Inflammatory macrophage (primary cell): ENCODE measurements at places on chromosomes 4 and X.

DNA sequence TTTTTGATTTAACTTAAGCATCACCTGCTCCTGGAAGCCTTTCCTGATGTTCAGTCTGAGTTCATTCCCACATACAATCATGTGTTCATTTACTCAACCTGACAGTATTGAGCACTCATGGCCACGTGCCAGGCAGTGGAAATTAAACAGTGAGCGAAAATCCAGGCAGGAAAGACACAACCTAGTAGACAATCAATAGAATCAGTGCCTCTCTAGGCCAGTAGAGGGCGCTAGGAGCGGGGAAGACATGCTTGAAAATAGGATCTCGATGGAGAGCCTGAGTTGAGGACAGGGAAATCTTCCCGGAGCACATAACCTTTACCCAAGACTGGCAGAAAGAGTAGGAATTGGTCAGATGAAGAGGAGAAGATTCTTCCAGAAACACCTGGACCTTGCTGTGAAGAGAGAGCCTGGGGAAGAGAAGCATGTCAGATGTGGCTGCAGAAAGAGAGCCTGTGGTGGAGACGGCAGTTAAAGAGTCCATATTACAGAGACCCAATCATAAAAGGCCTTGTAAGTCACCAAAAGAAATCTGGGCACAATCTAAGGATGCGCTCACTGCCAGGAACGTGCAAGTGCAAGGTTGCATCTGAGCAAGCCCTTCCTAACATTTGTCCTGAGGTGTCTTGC, 103.5 kb downstream of the LDB2 start:
- DNase-seq, result peak; percentile 24

DNA sequence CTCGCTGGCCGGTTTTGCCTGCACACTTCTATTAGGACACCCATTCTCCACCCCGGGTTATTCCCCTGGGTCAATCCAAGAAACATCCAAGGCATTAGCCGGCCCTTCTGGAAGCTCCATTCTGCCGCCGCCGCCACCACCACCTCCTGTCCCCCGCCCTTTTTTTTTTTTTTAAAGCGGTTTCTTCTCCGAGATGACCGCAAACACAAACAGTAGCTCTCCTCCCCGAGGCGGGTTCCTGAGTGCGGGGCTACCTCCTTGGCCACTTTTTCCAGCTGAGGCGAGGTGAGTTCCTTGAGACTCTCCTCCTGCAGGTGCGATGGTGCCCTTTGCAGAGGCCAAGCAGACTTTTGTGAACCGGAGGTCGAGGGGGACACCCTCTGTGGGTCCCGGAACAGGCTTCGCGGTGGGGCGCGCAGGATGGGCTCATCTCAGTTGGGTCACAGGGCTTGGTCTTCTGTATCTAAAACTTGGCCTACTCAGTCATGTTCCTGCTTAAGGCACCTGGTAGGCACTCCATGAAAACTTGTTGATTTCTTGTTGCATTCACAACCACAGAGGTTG, 930 bp downstream of the NWD2 start:
- no peak for DNase-seq

DNA sequence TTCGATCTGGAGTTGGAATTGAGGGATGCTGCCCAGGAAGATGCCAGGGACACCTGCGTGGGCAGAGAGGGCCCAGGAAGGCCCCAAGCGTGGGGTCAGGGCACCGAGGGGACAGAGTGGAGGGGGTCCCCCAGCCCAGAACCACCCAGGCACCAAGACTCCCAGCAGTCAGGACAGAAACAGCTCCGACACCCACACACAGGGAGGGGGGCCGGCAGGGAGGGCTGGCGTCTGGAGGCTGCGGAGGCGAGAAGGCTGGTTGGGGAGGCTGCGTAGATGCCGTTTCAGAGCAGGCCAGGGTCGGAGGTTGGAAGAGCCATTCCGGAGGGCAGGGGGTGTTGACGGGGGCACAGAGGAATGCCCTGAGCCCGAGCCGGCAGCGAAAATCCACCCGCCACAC, 23.6 kb downstream of the ATP5ME start:
- no peak for DNase-seq

DNA sequence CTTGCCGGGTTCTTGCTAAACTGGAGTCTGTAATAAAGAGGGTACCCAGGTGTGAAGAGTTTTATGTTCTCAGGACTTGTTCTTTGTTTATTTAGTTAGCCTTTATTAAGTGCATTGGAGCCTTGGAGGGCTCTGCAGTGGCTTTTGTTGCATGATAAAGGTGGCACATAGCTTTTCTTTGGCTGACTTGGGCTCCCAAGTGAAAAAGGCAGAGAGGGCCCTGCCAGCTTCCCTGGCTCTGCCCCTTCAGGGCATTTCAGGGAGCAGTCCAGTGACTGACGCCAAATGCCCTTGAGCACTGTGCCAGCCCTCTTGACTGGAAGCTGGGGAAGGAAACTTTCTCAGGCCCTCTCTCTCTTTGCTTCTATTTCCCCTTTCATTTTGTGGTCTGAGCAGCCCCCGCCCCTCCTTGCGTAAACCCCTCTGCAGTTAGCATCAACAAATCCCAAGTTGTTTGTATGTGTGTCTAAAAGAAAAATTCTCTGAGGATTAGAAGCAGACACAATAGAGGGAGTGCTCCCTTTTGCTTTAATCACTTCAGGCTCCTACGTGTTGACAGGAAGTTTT, 152.2 kb downstream of the NHS start:
- peak; percentile 63 for DNase-seq

DNA sequence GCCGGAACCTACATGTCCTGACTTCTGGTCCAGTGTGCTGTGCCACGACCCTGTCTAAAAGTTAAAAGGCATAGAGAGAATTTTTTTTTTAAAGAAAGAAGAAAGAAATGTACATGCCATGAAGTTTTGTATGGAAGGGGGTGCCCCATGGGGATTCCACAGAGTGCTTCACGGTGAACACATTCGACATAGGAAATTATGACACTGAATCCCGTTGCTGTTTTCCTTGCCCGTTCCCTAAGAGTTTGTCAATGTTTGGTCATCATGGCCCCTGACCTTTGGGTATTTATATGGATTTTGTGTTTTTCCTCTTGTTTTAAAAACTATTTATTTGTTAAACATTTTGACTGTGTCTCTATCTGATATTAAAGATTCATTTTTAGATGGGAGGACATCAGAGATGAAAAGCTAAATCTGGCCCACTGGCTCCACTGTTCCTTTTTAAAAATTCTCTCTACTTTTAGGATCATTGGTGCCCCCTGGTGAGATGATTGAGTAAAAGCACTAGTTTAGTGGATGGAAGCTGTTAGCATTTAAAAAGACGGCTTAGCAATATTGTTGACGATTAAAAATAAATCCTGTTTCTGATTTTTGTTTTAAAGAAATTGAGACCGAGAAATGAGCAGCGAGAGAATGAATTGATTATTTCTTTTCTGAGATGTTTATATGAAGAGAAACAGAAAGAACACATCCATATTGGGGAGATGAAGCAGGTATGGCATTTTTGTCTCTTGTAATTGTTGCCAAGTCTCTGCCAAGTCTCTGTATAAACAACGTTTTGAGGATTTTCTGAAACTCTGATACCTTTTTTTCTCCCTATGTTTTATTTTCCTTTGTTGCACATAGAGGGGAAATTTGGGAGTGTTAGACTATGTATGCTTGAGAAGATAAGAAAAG, 75.0 kb downstream of the PTTG2 start:
- peak; percentile 70 for DNase-seq

- DNase-seq, result no peak
Measured at GRCh38 chr4:177862541-177863176, 420.4 kb upstream of the AGA start.

DNA sequence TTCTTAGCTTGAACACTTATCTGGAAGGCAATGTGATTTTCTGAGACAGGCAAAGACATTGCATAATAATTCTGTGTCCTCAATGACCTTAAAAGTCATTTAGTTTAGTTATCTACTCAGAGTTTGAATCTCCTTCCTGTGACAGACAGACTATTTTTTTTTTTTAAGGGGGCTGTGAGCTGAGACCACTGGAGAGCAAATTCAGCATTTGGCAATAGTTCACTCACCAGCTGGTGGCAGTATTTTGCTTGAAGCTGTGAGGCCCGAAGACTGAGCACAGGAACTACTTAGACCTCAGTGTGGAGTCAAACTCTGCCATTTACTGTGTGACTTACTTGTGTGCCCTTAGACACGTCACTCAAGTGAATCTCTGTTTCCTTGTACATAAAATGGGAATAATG, 22.9 kb upstream of the CPE start:
- peak; percentile 39 for DNase-seq

- no peak for DNase-seq
Measured at GRCh38 chr4:150816491-150816890, 198.6 kb downstream of the LRBA start.

DNA sequence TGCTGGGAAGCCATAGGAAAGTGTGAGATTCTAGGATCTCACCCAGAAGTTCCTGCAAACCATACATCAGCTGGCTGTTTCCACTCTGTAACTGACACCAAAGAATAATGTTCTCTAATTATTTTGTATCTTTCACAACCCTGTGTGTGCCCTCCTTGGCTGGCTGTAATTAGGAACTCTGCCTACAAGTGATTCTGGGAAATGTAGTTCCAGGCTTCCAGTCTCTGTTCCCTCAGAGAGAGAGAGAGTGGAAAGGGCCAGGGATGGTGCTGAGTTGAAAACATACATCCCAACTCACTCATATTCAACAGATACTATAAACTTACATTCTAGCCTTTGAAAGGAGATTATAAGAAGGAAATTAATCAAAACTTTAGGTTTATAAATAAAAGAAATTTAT, 57.5 kb upstream of the C1QTNF7 start:
- DNase-seq, result no peak

- no peak for DNase-seq
Measured at GRCh38 chrX:136529795-136530194, 2.2 kb upstream of the VGLL1 start.

GRCh38 chr4:4260185-4260751, 12.2 kb upstream of the TMEM128 start:
- DNase-seq, result peak; percentile 78

GRCh38 chr4:154743683-154744340, at the start of gene LRAT:
LRAT (plus strand) TSS chr4:154744000; CDS start chr4:154744327, 327 bp downstream.
- no peak for DNase-seq

GRCh38 chr4:48706736-48707135, 73.3 kb downstream of the FRYL start:
- DNase-seq, result no peak

GRCh38 chrX:18545771-18546170, 120.4 kb downstream of the CDKL5 start:
- DNase-seq, result no peak

DNA sequence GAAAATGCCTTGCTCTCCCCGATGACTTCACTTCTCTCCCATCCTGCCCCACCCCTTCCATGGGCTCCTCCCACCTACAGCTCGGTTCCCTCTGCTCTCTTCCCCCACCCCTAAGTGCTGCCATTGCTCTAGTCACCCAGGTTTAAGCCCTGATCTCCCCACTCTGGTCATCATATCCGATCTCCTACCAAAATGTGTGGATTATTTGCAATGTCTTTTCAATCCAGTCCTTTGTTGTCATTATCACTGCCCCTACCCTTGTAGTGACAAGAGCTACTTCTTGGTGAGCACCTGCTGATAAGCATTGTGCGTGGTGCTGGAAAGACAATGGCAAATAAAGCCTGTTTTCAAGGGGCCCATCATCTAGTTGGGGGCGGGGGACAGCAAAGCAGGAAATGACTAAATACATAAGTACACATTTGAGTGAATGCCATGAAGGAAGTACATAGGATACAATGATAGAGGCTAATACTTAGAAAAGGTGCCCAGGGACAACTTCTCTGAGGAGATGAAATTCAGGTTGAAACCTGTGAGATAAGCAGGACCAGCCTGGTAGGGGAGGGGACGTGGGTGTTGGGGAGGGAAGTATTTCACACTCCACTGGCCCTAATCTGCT, 63.8 kb downstream of the DLG3 start:
- no peak for DNase-seq

- DNase-seq, result no peak
Measured at GRCh38 chrX:87621697-87622096, 104.1 kb downstream of the KLHL4 start.

DNA sequence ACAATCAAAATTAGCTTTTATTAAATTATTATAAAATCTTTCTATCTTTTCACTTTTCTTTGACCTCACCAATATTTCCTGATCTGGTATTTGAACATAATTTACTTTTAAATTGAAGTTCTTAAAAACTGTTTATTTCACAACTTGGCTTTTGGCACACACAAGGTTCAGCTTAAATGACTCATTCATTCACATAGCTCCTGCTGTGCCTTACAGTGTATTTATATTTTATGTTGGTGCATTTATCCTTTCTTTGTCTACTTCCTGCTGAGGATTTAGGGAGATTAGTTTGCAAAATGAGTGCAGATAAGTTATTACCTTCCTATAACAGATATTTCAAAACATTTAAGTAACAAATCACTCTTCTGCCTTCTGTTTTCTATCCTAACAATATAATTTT, 430.6 kb downstream of the DTHD1 start:
- DNase-seq, result no peak

DNA sequence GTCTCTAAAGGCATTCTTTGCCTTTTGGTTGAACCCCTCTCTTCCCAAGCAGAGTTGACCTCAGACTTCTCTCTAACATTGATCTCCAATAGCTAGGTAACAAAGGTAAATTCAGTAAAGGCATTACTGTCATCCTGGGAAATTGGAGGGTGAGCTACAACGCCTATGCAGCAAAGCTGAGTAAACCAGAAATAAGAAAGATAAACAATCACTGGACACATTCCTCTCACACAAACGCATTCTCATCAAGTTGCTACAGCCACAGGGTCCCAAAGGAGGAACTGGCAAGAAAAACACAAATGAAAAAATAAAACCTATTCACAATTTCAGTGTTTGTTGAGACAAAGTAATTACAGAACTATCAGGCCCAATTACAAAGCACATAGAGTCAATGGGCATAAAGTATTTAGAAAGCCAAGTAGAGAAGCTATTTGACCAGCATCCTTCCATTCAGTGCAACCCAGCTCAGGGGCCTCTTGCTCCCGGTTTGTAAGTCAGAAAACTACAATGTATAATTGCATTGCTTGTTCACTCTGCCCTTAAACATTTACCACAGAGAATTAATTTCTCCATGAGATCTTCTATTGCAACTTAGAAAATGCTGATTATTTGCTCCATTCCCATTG, 967.7 kb downstream of the PCDH7 start:
- DNase-seq, result no peak

- DNase-seq, result no peak
Measured at GRCh38 chr4:181835348-181835747, 407.9 kb upstream of the TENM3 start.

- no peak for DNase-seq
Measured at GRCh38 chrX:113058634-113059033, 218.0 kb upstream of the AMOT start.

GRCh38 chrX:46727441-46727840, 31.5 kb downstream of the SLC9A7 start:
- DNase-seq, result peak; percentile 84

- peak; percentile 2 for DNase-seq
Measured at GRCh38 chrX:23373129-23373804, 38.6 kb downstream of the PTCHD1 start.
